ENCODE measurements at places on chromosomes 13 and 19. TPM values are rescaled to one million over a fixed set of nuclear protein-coding genes. Genes with fewer than 3 reads are reported as not detected.

GRCh38 chr13:112733112-112733511, 43.3 kb downstream of the ATP11A start:
- no peaks in the 10 kb centered on the region for H3K27me3 ChIP-seq
- no peaks in the 10 kb centered on the region for H3K4me1 ChIP-seq
- H3K27ac ChIP-seq, result no peak overlapping the region
- H3K4me3 ChIP-seq, result no peak overlapping the region
- no peak for DNase-seq

TYROBP gene
- not detected for total RNA-seq

DNA sequence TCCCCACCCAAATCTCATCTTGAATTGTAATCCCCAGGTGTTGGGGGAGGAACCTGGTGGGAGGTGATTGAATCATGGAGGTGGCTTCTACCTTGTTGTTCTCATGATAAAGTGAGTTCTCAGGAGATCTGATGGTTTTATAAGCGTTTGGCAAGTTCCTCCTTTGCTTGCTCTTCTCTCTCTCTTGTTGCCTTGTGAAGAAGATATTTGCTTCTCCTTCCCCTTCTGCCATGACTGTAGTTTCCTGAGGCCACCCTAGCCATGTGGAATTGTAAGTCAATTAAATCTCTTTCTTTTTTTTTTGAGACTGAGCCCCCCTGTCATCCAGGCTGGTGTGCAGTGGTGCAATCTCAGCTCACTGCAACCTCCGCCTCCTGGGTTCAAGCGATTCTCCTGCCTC, 34.4 kb downstream of the VSTM1 start:
- no peak overlapping the region for H3K27ac ChIP-seq
- H3K36me3 ChIP-seq, result no peaks in the 10 kb centered on the region
- no peak for DNase-seq
- peaks cover 2% of the 10 kb centered on the region for H3K27me3 ChIP-seq
- H3K4me3 ChIP-seq, result no peak overlapping the region
- H3K4me1 ChIP-seq, result no peaks in the 10 kb centered on the region

KLC3 gene
- total RNA-seq, result not detected

EID2B gene
- 3.7 TPM for total RNA-seq

DNA sequence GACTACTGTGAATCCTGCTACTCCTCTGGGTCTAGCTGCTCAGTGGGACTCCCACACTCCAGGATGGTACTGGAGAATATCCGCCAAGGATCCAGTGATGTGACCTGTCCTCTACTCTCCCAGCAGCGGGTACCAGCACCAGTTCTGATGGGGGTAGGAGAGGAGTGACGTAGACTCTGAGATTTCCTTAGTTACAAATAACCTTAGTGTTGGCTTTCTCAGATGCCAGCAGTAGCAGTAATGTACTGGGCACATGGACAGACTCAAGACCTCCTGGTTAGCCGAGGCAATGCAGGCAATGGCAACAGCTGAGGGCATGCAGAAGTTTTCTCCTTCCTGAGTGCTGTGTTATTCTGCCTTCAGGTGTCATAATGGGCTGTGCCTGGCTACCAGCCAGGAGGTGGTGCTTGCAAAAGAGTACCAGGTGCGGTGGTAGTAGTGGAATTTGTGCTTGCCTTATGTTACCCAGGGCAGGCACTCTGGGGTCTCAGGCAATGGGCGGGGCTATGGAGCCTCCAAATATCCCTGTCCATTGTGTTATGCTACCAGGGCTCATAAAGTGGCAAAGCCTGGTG, 105.3 kb upstream of the KLF5 start:
- H3K4me3 ChIP-seq, result no peak overlapping the region
- DNase-seq, result no peak
- H3K27ac ChIP-seq, result no peak overlapping the region
- peaks cover 24% of the 10 kb centered on the region for H3K36me3 ChIP-seq
- no peaks in the 10 kb centered on the region for H3K27me3 ChIP-seq

DNA sequence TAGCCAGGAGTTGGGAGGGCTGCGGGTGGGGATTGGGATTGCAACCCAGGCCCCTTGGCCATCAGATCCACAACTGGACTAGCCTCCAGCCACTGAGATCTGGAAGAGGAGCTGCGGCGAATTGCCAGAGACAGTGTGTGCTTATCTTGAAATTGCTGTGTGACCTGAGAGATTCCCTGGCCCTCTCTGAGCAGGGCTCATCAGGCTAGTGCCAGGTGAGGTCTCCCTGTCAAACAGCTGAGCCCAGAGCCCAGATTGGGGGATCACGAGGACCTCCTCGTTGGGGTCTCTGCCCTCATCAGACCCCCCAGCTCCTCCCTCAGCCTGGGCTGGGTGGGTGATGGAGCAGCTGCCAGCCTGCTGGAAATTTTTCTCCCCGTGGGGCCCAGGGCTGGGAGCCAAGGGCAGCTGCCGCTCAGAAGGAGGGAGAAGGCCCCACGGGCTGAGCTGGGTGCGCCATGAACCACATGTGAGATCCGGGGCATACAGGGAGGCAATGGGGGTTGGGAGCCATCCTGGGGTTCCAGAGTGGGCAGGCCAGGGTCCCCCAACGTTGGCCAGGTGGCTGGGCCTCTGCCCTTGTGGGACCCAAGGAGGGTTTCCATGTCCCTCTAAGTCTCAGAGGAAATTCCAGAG, 7.2 kb downstream of the FUT5 start:
- H3K4me1 ChIP-seq, result no peaks in the 10 kb centered on the region
- H3K4me3 ChIP-seq, result no peak overlapping the region
- no peaks in the 10 kb centered on the region for H3K27me3 ChIP-seq
- DNase-seq, result no peak

DNA sequence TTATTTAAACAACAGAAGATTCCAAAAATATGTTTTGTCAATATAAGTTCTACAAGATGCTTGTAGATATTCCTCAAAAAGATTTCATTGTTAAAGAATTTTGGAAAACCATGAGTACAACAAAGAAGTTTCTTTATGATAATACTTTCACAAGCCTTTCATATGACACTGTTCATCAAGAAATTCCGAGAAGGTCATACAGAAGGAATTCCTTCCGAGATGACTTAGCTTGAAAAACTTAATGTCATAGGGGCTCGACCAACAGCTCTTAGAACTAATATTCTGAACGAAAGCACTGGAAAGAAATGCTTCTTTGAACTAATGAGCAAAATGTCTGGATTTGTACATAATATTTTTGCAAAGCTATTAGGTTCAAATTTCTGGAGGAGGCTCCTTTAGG, 403.4 kb downstream of the KLF5 start:
- no peak for DNase-seq
- H3K4me3 ChIP-seq, result no peak overlapping the region
- H3K36me3 ChIP-seq, result no peaks in the 10 kb centered on the region
- H3K27me3 ChIP-seq, result no peaks in the 10 kb centered on the region

DNA sequence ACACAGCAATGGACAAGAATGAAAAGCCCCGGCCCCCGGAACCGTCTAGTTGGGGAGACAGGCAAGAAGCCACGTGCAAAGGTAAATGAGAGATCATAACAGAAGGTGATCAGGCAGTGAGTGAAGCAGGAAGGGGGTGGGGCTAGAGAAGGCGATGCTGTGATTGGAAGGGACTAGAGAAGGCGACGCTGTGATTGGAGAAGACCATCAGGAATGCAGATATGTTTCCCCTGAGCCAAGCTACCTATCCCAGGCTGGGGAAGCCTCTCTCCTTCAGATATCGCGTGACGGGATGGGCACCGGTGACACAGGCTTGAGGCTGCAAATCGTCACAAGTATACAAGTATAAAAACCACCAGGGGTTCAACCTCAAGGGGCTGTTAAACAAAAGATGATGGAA, 21.8 kb downstream of the DCAF15 start:
- DNase-seq, result no peak
- peaks cover 6% of the 10 kb centered on the region for H3K36me3 ChIP-seq
- no peaks in the 10 kb centered on the region for H3K4me1 ChIP-seq
- no peak overlapping the region for H3K4me3 ChIP-seq

All from activated T-helper 1 cell treated with anti-CD3 and anti-CD28 coated beads, Interleukin-12 subunit alpha, Interleukin-12 subunit beta, Interleukin-2, Interleukin-4 antibody, amounts not matched to agents 30 ng/mL and 10 ng/mL and 1 ng/mL, durations not matched to agents 14 hours and 24 hours and 36 hours (primary cell).